ENCODE measurements at places on chromosomes 7 and 10.

DNA sequence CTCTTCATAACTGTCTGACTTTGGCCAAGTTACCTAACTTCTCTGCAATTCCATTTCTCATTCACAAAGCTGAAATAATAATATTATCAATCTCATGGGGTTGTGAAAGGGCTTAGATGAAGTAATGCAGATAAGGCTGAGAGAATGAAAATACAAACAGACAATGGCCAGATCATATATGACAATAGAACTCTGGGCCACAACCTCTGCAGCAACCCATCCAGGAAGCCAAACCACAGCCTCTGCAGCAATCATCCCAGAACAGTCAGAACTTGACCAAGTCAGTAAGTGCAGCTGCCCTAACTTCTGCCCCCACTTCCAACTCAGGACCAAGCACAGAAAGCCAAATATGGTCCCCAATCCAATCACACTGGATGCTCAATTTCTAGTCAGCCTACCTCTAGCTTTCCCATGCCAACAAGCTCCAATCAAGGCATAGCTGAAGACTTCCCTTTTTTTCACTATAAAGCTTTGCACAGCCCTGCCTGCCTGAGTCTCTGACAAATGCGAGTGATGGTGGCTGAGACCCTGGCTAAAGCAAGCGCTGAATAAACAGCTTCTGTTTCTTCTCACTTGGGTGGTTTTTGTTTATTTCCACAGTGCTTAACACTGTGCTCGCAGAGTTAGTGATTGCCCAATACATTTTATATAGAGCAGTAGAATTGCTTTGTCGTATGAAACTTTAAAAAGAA, 34.8 kb upstream of the TNPO3 start:
- DNase-seq: no peak

- DNase-seq: no peak
Measured at GRCh38 chr7:105009667-105010503, 4.1 kb upstream of the KMT2E start.

DNA sequence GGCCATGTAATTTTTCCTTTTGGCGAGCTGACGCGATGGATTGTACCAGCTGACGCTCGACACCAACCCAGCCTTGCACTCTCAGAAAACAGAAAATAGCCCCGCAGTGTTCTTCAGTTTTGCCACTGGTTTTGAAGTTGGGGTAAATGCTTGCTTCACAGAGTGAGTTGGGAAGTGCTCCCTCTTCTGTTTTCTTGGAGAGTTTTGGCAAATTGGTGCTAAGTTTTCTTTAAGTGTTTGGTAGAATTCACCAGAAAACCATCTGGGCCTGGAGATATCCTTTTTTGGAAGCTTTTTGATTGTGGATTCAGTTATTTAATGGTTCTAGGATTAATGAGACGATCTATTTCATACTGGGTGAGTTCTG, 252.8 kb downstream of the ELFN1 start:
- no peak for DNase-seq

GRCh38 chr7:106660862-106661720, at the start of gene CCDC71L:
Gene CCDC71L (minus strand): TSS chr7:106661158. CDS start chr7:106660896, 262 bp downstream.
- DNase-seq: peak; percentile 95

DNA sequence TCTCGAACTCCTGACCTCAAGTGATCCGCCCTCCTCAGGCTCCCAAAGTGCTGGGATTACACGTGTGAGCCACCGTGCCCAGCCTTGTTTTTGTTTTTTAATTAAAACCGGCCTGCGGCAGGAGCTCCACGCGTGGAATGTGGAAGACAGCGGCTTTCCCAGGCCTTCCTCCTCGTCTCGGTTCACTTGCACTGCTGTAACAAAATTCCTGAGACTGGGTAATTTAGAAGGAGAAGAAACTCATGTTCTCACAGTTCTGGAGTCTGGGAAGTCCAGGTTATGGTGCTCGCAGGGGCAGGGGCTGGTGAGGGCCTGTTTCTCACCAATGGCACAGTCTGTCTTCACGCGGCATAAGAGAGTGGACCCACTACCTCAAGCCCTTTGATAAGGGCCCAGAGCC, 14.4 kb upstream of the CRYGN start:
- DNase-seq: no peak

DNA sequence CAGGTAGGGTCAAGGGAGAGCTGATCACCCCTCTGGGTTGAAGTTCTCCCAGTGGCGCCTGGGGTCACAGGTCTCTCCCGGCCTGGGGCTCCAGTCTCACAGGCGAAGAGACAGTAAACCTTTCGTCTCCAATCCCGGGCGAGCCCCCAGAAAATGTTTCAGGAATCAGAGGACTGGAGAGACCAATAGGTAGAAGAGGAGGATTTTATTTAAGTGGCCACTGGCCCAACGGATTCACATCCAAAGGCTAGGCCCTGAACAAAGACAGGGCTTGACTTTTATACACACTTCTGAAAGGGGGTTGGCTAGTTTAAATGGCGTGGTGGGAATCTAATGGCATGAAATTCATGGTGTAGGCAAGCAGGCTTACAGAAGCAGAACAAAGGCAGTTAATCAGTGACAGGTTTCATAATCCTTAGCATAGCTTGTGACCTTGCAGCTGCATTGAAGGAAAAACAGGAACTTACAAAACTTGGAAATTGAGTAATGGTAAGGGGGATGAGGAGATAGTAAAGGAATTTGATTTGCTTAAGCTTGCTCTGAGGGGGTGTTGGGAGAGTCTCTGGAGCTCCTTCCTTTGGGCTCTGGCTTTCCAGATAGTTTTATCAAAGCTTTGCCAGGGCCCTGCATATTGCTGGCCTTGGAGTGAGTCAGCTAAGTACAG, 105.5 kb downstream of the TRIM24 start:
- no peak for DNase-seq

- no peak for DNase-seq
Measured at GRCh38 chr10:88728107-88728763, 22.2 kb downstream of the LIPK start.

DNA sequence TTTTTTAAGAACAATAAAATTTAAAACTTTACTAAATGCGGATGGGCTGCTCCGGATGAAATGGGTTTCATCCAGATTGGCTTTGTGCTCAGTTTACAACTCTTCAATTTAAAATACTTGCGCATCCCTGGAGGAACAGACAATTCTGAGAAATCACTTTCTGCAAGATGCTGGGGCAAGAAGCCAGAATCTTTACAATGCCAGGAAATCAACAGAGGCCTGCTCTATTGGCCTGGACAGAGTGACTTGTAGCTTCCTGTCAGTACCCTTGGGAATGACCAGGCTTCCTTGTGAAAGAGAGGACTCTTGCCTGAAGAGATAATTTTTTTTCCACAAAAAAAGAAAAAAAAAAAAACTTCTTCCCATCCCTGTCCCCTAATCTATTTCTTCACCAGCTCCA, 3.9 kb upstream of the FAM13C start:
- no peak for DNase-seq

DNA sequence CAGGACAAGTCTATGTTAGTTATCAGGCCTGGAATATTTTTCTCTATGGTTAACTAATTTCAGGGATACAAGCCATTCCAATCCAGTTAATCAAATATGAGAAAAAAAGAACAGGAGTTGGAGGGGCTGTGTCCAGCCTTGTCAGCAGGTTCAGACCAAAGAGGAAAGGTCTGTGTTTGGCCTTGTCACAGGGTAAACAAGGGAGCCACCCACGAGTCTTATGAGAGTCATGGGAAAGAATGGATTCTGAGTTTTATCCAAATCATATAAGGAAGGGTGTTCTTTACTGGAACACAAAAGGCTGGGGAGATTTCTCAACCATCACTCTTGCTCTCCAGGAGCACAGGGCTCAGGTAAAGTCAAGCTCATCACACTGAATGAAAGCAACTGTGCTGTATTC, 99.1 kb downstream of the XPNPEP1 start:
- no peak for DNase-seq

DNA sequence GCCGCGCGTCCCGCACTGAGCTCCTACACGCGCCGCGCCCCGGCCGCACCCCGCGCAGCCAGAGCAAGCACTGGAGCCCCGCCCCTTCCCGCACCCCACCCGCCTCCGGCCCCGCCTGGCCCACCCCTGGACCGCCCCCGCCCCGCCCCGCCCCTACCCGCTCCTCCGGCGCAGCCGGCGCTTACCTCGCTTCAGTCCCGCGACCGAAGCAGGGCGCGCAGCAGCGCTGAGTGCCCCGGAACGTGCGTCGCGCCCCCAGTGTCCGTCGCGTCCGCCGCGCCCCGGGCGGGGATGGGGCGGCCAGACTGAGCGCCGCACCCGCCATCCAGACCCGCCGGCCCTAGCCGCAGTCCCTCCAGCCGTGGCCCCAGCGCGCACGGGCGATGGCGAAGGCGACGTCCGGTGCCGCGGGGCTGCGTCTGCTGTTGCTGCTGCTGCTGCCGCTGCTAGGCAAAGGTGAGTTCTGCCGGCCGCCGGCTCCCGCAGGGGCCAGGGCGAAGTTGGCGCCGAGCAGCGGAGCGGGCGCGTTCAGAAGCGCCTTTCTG, at the start of gene RET:
Gene RET (plus strand): TSS at position 194 of the 545 bp plus-strand sequence. CDS start 190 bp downstream, at position 384.
- DNase-seq: peak; percentile 52
